Chondrocyte (in vitro differentiated cells): ENCODE measurements at places on chromosomes 13 and 19. TPM values are rescaled to one million over a fixed set of nuclear protein-coding genes. Genes with fewer than 3 reads are reported as not detected.

Gene BRSK1
- total RNA-seq = 14.0 to 15.9 TPM (median 15.3 TPM) in 3 replicates

DNA sequence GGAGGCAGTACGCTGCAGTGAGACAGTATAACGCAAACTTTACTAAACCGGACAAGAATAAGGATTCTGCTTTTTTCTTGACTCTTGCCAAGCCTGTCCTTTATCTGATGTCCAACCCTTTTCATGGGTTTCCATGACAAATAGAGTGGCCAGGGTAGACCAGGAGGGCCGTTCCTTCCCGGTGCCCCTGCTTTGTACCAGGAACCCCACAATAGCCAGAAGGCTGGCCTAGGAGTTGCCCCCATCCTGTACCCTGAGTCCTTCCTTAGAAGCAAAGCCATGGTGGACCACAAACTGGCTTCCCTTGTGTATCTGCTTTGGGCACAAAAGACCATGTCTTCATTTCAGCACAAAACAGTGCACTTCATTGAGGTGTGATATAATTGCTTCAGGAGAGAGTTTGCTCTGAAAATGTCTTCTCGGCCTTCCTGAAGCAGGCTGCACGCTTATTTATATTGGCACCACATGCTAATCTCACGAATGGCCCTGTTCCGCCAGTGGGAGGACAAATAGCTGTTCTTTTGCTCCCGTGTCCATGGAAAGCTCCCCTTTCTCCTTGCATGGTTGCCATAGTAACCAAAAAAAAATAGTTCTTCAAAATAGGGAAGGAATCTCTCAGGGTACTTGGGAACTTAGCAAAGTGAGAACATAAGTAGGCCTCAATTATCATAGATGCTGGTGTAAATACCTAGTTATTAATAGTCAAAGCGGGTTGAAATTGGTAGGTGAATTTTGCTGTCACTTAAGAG, 222.1 kb downstream of the ZIC5 start:
- DNase-seq = no peak

Gene RNF113B
- not detected in 3 replicates for total RNA-seq

DNA sequence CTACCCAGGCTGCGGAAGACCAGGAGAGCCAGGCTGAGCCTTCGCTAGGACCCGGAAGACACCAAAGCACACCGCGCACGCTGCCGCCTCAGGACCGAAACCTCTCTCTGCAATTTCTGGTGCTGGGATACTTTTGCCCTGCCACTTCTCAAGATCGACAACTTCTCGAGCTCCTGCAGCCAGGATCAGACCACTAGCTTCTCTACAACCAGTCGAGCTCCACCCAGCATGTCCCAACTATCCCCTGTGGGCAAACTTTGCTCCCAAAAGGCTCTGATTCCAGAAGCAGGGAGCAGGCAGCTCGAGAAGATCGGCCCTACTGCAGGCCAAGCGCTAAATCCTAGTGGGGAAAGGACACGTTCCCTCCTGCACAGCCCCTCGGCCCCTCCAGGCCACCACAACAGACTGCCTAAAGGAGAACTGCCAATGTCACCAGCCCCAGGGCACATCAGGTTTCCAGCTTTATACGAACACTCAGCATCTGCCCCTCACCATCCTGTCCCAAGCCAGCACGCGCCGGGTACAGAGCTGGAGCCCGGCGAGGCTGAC, 979 bp downstream of the AKAP8 start:
- DNase-seq = peak; percentile 73

- no peak for DNase-seq
These were observed 1512.0 kb downstream of the SLITRK1 start for GRCh38 chr13:82370316-82370715.

DNA sequence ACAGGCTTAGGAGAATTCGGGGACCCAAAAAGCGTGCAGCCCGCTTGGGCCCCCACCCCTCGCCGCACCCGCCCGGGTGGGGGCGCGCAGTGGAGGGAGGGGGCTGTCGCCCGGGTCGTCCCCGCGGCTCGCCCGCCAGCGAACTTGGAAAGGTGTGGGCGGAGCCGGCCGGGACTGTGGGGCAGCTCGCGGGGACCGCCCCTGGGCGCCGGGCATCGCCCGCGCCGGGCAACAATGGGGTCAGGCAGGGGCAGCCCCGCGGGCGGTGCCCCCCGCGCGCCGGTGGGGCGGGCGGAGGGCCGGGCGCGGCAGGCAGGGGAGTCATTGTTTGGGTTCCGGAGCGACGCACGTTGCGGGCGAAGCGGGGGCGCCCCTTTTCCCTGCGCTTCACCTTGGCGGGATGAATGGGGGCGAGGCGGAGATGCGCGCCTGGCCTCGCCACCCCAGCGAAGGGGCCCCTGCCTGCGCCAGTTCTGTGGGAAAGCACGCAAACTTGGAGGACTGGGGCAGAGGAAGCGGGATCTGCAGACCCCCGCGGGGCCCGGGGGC, 647 bp upstream of the KLF12 start:
- peak; percentile 93 for DNase-seq

DNA sequence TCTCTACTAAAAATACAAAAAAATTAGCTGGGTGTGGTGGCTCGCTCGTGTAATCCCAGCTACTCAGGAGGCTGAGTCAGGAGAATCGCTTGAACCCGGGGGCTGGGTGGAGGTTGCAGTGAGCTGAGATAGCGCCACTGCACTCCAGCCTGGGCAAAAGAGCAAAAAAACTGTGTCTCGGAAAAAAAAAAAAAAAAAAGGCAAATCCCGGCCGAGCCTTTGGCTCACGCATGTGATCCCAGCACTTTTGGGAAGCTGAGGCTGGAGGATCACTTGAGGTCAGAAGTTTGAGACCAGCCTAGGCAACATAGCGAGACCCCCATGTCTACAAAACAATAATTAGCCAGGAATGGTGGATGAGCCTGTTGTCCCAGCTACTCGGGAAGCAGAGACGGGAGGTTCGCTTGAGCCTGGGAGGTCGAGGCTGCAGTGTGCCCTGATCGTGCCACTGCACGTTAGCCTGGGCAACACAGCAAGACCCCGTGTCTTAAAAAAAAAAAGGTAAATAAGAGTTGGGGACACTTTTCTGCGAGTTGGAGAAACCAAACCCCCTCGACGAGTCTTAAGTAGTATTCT, 574 bp upstream of the GPX4 start:
- DNase-seq = no peak

GRCh38 chr13:30837227-30838159, 68.6 kb upstream of the MEDAG start:
- DNase-seq = no peak

DNA sequence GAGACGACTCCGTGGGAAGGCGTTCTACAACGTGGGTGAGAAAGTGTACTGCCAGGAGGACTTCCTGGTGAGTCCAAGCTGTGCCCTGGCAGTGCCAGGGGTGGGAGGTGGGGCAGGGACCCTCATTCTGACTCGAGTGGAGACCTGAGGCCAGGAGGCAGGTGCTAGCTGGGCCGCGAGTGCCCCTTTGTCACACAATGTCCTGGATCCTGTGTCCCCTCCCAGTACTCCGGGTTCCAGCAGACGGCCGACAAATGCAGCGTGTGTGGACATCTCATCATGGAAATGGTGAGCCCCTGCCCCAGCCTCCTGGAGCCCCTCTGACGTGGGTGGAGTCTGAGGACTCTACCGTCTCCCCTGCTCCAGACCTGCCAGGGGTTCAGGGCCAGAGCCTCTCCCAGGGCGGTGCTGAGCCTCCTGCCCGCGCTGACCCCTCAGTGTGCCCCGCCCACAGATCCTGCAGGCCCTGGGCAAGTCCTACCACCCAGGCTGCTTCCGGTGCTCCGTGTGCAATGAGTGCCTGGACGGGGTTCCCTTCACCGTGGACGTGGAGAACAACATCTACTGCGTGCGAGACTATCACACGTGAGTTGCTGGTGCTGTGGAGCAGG, 11.6 kb downstream of the WTIP start:
- peak; percentile 79 for DNase-seq

Gene SYMPK
- 56.5 to 63.3 TPM (median 58.0 TPM) in 3 replicates for total RNA-seq

- DNase-seq = no peak
These were observed 29.4 kb upstream of the ZNF507 start for GRCh38 chr19:32316034-32316433.

Gene POLR2I
- 43.5 to 61.6 TPM (median 49.2 TPM) in 3 replicates for total RNA-seq

Gene MCEMP1
- not detected in 3 replicates for total RNA-seq

DNA sequence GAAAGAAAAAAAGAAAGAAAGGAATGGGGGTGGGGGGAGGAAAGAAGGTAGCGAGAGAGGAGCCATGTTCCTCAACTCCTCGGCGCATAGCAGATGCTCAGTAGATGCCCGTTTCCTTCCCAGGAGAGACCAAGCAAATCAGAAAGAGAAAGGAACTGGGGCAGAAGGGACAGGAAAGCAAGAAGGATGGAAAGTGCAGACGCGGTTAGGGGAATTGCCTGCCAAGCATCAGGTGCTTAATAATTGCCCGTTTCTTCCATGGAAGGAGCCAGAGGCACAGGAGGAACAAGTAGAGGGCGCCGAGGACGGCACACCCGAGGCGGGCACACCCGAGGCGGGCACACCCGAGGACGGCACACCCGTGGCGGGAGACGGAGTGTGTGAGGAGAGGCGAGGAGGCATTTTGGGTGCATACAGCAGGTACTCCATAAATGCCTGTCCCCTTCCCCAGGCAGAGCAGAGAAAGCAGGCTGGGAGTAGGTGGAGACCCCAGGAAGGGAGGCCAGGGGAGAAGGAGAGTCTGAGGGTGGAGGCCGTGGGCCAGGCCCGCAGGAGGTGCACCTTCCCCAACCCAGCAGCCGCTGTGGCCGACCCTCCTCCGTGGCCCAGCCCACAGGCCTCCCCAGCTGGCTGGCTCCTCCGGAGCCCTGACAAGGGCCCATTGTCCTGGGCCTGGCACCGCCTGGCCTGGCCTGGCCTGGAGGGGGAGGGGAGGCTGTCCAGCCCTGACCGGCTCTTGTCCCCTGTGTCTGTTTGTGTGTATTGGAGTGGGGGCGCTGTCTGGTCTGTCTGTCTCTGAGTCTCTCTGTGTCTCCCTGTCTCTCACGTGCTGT, 14.6 kb downstream of the JOSD2 start:
- DNase-seq = peak; percentile 77
